ENCODE measurements at places on chromosomes 16 and 17.
A peak's percentile ranks its signal among the peaks of the same experiment; 100 is the strongest.

DNA sequence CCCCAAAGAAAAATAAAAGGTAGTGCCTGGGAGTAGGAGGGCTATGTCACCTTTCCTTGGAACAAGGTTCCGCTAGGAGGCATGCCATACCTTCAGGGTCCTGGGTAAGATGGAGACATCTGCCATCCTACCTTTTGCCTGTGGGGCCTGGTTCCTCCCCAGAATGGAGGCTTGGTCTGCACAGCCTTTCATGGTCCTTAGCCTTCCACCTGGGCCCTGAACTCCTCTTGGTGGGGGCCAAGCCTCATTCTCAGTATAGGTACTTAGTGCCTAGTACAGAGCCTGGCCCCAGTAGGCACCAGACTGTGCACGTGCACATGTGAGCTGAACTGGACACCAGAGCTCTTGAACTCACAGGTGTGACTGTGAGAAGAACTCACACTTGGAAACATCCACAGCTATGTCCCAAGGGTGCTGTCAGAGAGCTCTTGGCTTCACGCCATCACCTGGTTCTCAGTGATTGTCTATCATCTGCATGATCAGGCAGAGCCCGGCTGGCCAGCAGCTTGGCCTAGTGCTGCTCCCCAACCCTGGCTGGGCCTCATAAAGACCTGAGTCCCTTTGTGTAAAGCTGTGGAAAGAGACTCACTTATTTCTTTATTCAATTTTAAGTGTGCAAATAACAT lies 143.2 kb downstream of the SOCS1 start:
- no peak for DNase-seq

DNA sequence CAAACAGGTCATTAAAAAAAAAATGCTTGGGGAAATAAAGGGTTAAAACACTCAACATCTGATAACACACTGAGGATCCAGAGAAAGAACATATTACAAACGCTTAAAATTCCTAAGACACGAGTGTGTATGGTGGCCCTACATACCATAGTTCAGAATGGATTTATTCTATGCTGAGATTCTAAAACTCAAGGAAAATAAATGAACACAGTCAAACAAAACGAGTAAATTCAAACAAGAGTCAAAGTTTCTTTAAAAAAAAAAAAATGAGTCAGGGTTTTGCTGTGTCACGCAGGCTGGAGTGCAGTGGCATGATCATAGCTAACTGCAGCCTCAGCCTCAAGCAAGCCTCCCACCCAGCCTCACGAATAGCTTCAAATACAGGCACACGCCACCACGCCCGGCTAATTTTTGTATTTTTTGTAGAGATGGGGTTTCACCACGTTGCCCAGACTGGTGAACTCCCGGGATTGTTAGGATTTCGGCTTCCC lies 17.4 kb downstream of the CRK start:
- no peak for DNase-seq

GRCh38 chr17:29127840-29128239 lies 52.4 kb downstream of the MYO18A start:
- DNase-seq = no peak

DNA sequence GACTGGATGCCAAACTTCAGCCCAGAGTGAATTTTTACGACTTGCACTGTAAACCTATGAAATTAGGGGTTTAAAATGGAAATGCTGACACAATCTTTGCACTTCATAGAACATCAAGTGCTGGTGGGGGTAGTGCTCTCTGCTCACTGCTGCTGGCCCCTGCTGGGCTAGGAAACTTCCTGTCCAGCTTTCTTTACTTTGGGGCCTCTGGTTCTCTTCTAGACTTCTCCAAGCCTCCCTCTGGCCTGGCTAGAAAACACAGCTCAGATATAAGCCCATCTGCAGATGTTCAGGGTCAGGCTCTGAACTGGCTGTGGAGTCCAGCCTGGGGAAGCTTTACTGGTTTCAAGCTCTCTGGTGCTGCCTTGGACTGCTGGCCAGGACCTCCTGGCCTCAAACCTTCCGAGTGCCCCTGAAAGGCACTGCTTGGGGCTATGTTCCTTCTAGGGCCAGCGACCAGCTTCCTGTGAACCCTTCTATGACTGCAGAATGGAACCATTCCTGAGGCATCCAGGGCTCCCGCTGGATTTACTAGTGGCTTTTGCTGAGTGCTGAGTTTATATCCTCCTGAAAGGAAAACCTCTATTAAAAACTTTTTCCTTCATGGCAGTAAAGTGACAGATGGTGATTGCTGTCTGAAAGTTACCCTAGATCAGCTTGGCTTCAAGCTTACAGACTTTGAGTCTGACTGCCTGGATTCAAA lies 59.4 kb downstream of the TBX4 start:
- no peak for DNase-seq

DNA sequence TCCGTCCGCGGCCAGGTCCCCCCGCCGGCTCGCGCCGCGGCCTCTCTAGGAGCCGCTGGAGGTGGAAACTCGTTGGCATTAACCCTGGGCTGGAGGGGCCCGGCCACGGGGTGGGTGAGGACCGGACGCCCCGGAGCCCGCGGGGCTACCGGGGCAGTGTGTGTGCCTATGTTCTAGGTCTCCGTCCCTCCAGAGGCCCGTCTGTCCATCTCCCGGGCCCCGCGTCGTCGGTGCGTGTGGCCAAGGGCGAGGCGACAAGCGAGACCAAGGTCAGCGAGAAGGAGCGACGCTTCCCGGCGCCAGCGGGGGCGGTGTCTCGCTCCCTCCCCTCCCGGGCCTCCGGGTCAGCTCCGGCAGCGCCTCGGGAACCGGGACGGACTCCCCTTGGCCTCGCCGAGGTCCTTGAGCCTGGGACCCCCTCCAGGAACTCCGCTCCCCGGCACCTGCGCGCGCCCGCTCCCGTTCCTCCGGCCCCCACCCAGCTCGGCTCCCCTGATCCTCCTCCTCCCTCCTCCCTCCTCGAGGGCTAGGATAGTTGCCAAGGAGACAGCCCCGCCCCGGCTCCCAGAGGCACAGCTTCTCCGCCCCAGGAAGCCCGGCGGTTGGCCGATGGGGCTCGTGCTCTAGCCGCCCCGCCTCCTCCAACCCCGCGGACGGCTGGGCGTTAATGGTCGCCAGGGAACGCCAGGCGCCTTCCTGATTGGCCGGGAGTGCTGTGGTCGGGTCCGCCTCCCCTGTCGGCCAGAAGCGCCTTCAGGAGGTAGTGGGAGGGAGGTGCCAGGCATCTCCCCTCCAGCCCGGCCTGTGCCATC lies 663 bp upstream of the ZNF768 start:
- DNase-seq = peak; percentile 95

DNA sequence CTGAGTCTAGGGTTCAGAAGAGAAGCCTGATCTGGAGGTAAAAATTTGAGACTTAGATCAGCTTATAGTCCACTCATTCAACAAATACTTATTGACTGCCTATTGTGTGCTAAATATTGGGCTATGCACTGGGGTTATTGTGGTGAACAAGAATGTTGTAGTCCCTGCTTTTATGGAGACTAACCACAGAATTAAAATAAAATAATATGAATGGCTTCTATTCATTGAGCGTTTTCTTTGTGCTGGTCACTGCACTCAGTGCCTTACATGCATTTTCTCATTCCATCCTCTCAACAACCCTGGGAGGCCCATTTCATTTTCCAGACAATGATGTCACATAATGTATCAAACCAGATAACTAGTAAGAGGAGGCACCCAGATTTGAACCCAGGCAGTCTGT lies 4.8 kb downstream of the NEK8 start:
- no peak for DNase-seq

- no peak for DNase-seq
Observed at GRCh38 chr17:62656446-62656845, 29.0 kb downstream of the MRC2 start.

DNA sequence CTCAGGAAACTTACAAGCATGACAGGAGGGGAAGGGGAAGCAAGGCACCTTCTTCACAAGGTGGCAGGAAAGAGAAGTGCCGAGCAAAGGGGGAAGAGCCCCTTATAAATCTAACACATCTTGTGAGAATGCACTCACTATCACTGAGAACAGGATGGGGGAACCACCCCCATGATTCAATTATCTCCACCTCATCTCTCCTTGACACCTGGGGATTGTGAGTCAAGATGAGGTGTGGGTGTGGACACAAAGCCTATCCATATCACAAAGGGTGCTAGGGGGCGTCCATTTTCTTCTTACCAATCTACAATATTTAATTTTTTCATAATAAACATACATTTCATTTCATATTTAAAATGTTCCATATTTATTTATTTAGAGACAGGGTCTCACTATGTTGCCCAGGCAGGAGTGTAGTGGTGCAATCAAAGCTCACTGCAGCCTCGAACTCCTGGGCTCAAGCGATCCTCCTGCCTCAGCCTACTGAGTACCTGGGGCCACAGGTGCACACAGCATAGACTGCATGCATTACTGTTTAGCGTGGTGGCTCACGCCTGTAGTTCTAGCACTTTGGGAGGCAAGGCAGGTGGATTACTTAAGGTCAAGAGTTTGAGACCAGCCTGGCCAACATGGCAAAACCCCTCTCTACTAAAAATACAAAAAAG lies 26.5 kb upstream of the FAAP100 start:
- DNase-seq = no peak

DNA sequence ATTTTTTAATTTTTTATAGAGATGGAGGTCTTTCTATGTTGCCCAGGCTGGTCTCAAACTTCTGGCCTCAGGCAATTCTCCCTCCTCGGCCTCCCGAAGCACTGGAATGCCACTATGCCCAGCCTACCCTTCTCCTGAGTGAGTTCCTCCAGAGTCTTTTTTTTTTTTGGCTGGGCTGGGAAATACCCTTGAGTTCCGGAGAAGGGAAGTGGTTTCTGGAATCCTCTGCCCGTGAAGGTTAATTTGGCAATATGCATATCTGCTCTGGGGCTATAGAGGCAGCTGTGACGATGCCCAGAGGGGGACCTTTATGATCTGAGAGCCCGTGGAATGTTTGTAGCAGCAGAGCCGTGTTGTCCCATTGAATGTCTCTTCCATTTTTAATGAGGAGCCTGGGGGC lies 217.5 kb downstream of the RBFOX1 start:
- no peak for DNase-seq

DNA sequence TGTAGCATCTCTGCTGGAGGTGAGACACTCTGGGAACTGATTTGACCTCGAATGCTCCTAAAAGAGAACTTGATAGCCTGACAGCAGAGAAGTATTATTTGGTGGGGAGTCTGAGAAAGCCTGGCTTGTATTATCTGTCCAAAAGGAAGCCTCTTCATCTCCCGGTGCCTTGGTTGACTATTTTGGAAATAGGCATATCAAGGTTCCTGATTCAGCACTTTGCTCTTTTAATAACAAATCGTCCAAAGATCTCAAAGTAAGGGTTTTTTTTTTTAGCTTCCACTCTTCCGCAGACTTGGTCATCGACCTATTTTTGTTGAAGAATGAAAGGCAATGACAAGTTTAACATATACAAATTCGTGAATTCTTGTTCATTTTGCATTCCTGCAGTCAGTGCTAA lies 14.8 kb downstream of the TMEM186 start:
- DNase-seq = no peak
